ENCODE measurements at places on chromosomes 6 and 20. TPM values are rescaled to one million over a fixed set of nuclear protein-coding genes. Genes with fewer than 3 reads are reported as not detected.
A peak's percentile ranks its signal among the peaks of the same experiment; 100 is the strongest.

- DNase-seq, result no peak
Measured at GRCh38 chr6:115643762-115644161, 416.9 kb downstream of the FRK start.

CD109 gene
- 12.6 TPM for polyA plus RNA-seq

DNA sequence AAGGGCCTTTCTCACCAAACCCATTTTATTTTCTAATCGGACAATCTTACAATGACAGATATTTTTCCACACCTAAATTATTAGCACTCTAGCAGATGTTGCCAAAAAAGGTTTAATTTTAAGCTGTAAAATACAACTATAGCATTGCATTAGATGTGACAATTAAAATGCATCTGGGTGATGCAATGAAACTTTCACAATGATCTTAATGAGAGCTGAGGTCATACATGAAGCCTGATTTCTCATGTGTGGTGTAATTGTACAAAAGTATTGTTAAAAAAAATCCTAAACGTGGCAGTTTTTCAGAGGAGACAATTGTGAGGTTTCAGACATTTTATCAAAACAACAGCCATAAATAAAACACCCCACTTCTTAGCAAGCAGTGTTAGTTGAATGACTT is 606.0 kb downstream of the HDGFL1 start:
- DNase-seq, result no peak

MTHFD1L gene
- polyA plus RNA-seq, result 32.4 TPM

- DNase-seq, result no peak
Measured at GRCh38 chr20:1323256-1323655, 5.7 kb downstream of the SDCBP2 start.

DNA sequence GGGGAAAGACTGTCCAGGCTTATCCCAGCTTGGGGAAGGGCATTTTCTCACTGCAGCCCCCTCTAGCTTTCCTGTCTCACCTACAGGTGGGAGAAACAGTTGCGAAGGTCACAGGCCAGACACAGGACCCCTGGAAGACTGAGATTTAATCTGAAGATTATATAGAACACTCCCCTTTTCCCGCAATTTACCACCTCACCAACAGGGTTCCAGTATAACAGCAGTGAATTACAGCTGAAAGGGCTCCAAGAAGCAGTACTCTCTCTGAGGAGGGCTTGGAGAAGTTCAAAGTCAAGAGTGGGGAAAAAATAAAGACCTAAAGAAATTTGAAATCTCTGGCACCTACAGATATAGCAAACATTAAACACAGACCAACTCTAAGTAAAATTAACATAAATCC is 111.9 kb downstream of the ANKRD60 start:
- no peak for DNase-seq

DNA sequence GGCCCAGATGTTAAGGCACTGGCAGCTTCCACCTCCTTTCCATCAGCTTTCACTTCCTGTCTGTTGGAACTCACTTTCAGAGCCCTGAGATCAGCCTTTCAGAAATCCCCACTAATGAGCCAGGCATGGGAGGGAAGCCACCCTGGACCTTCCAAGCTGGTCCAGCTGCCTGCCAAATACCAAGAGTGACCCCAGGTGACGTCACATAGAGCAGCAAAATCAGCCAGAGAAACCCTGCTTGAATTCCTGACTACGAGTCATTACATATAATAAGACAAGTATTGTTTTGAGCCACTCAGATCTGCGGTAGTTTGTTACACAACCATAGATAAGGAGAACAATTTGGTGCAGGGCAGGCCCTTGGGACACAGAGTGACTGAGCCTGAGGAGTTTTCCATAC is 556.0 kb upstream of the JAG1 start:
- no peak for DNase-seq

- no peak for DNase-seq
Measured at GRCh38 chr6:169026175-169026574, 227.5 kb downstream of the THBS2 start.

- DNase-seq, result no peak
Measured at GRCh38 chr6:41062056-41062455, 9.1 kb downstream of the APOBEC2 start.

SULF2 gene
- polyA plus RNA-seq, result 63.8 TPM

DNA sequence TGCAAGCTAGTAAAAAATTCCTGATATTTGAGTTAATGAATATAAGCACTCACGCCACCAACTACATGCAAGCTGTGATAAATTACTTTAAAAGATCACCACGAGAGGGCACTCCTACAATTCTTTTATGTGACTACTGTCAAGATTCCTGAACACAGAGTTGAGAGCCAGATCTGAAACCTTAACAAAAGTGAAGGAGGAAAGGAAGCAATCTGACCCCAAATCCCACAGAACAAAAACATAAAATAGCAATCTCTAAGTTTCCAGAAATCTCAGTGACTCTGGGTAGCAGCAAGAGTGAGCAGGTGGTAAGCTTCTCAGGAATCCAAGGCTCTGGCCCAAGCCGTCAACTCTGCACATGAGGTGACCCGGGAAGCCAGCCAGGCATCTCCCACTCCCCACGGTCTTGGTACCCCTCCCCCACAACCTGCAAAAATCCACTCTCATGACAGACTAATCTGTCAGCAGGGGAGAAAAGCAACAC is 55.1 kb downstream of the STAU1 start:
- DNase-seq, result peak; percentile 73

GRCh38 chr6:30272032-30272431 is 54.7 kb upstream of the TRIM39 start:
- DNase-seq, result no peak

GRCh38 chr6:130725551-130725950 is 101.7 kb upstream of the SMLR1 start:
- DNase-seq, result no peak

GRCh38 chr6:4603291-4603690 is 172.9 kb upstream of the CDYL start:
- DNase-seq, result no peak

GRCh38 chr20:60249436-60249835 is 291.2 kb downstream of the CDH26 start:
- no peak for DNase-seq

TBXT gene
- polyA plus RNA-seq, result not detected

GRCh38 chr6:141829566-141830360 is 303.0 kb upstream of the GJE1 start:
- no peak for DNase-seq

GRCh38 chr6:79302341-79302740 is 67.9 kb upstream of the HMGN3 start:
- no peak for DNase-seq

GRCh38 chr20:64205611-64206026 is 41.4 kb downstream of the MYT1 start:
- DNase-seq, result no peak

WASF1 gene
- polyA plus RNA-seq, result 6.6 TPM

TMEM170B gene
- polyA plus RNA-seq, result 3.8 TPM

SLC52A3 gene
- polyA plus RNA-seq, result 0.37 TPM

- no peak for DNase-seq
Measured at GRCh38 chr6:41966961-41967311, 25.3 kb upstream of the CCND3 start.

DNA sequence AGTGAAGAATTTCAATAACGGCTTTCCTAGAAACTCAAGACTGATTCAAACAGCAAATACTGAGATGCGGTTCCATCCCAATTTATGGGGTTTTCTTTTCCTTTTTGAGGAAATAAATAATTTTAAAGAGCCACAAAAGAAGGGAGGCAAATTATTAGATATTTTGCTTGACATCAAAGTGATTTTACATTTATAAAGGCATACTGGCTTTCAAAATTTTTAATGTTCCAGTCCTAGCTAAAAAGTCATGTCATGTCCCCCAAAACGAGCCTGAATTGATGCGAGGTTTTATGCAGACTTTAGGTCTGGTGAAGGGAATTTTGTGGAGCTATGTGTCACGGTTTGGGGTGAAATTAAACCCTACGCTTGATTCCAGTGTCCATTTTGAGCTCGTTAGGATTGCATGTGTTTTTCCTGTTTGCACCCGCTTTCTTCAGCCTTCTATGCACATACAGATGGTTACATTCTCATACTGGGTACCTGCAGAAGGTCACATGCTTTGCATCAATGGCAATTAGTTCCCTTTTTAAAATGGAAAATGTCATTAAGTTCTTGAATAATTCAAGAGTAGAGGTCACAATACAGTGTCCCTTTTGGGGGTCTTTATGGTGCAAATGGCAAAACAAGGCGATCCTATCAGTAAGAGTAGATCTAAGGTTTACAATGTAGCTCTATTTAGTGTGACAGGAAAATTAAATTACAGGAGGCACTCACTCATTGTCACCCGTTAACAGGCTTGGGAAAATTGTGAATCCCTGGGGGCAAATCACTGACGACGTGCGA is 17.3 kb downstream of the FOXA2 start:
- DNase-seq, result no peak

OPRM1 gene
- not detected for polyA plus RNA-seq

DNA sequence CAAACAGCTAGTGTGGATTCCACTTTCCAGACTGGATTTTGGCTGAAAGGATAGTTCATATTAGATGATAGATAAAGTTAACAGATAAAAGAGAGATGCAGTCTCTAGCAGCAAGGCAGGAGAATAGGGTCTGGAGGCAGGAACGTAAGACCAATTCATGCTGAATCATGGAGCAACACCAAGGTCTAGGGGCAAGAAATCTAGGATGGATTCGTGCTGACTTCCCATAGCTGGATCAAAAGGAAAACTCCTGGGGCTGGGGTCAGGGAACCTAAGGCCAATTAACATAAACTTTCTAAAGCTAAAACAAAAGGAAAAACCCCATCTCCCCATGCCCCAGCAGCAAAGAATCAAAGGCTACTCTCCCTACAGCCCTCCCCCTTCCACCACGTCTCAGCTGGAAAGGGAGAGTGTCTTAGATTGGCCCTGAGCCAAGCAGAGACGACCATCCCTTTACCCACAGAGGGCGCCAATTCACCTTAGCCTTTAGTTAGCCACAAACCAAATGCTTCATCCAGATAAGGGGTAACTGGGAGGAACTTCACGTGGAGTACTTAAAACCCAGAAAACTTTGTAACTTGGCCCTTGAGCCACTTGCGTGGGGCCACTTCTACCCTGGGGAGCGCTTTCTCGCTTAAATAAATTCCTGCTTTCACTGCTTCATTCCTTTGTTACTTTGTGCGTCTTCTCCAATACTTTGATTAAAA is 7.6 kb downstream of the TREM1 start:
- peak; percentile 59 for DNase-seq

DNA sequence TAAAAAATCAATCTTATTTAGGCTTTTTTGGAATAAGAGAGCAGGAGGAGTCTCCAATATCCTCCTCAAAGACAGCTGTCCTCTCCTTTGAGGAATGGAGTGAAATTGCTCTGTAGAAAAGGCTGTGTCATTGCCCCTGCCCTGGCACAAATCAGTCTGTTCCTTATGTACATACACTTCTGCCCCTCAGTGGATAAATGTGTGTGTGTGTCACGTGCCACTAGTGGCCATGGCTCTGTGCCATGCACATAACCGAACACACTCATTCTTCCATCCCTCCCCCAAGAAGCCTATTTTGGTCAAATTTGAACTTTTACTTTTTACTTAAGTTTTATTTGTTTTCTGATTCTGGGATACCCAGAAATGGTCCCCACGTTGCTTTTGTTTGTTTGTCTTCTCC is 49.2 kb downstream of the ANKS1A start:
- no peak for DNase-seq

DNA sequence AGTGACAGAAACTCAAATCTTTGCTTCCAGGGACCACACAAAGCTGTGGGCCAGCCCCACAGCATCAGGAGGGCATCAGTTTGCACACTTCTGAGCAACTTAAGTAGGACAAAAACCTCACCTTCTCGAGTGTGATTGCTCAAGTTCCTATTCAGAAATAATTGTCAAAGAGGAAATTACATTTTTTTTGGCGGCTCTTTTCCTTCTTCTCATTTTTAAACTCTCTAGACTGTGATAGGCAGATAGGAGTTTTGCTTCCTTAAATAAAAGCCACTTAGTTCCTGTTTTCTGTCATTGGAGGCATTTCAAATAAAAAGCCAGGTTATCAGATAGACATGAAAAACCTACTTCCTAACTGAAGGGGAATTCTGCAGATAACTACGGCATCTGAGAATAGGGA is 11.2 kb upstream of the TAGAP start:
- DNase-seq, result no peak

- no peak for DNase-seq
Measured at GRCh38 chr6:143191361-143191760, 130.7 kb downstream of the AIG1 start.

- no peak for DNase-seq
Measured at GRCh38 chr6:151719070-151719469, 88.4 kb upstream of the ESR1 start.

GRCh38 chr6:45880676-45881075 is 135.0 kb downstream of the CLIC5 start:
- no peak for DNase-seq

CDH26 gene
- 0.20 TPM for polyA plus RNA-seq

- no peak for DNase-seq
Measured at GRCh38 chr6:140671926-140672325, 1297.5 kb upstream of the CITED2 start.

- DNase-seq, result no peak
Measured at GRCh38 chr6:21341910-21342309, 251.6 kb upstream of the SOX4 start.

TFB1M gene
- 10.6 TPM for polyA plus RNA-seq

- no peak for DNase-seq
Measured at GRCh38 chr6:66558189-66558588, 851.2 kb upstream of the EYS start.

COL11A2 gene
- not detected for polyA plus RNA-seq

DNA sequence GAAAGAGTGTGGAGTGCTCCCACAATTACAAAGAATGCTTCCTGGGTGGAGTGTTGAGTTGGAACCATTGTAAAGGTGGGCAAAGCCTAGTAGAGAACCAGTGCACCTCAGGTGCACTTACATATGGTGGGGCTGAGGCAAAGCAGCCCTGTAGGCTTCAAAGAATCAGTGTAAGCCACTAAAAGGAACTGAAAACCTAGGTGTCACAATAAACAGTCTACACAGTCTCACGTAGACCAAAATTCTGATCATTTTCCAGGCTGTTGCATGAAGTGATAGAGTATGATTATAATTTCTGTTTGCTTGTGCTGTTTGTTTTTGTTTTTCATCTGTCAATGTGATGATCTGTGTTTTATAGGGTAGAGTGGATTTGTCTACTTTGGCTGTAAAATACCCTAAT is 2.8 kb downstream of the ABT1 start:
- DNase-seq, result no peak

DNA sequence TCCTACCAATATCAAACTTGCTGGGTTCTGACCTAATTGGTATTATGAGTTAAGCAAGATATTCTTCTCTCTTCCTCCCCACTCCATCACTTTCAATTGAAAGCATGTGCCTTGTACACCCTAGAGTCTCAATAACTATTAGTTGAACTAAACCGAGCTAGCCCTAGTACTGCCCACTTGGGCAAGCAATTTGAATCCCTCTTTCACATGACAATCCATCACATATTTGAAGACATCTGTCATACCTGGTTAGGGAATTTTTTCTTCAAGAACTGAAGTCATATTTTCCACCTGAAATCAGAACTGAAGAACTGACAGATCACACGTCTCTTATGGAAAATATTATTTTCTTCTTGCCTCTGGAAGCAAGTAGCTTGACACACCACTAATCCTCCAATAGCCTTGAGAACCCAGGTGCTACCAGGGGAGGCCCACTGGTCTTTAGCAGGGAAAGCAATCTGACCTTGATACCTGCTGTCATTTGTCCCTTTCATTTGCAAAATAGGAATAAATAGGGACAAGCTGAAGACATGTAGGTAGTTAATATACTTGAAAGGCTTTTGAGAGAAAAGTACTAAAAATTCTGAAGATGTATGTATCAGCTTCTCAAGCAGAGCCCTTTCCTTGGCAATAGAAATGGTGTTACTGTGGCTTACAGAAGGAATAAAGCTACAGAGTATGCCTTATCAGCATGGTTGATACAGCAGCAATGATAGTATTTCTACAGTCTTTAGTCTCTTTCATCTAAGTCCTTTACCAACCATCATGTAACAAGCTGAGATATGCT is 71.4 kb downstream of the GJA10 start:
- no peak for DNase-seq

GRM1 gene
- polyA plus RNA-seq, result 0.21 TPM

- DNase-seq, result no peak
Measured at GRCh38 chr20:44571362-44571988, 10.9 kb upstream of the PKIG start.

All from muscle of arm (tissue), 14 donors.